Stimulated activated CD8-positive, alpha-beta memory T cell treated with anti-CD3 and anti-CD28 coated beads, Interleukin-4, amount 100 ng/mL, for 4 hours (primary cell): ENCODE measurements at places on chromosomes 16 and 17.

DNA sequence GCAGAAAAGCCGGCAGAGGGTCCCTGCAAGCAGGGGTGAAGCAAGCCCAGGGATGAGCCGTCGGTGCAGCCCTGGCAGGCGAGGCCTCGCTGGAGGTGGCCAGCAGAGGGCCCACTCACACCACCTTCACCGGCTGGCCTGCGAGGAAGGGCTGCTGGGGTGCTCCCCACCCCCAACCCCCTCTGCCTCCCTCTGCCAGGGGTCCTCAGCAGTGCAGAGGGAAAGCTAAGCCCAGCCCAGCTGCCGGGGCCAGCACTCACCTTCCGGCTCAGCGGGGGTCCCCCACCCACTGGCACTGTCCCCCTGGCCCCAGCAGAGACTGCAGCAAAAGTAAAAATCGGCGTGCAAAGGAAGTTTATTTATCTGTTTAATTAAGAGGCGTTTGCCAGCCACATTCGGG lies 113.4 kb downstream of the ENGASE start:
- no peak for DNase-seq

- DNase-seq = no peak
These were observed 14.1 kb upstream of the NUDT16L1 start for GRCh38 chr16:4679156-4679849.

DNA sequence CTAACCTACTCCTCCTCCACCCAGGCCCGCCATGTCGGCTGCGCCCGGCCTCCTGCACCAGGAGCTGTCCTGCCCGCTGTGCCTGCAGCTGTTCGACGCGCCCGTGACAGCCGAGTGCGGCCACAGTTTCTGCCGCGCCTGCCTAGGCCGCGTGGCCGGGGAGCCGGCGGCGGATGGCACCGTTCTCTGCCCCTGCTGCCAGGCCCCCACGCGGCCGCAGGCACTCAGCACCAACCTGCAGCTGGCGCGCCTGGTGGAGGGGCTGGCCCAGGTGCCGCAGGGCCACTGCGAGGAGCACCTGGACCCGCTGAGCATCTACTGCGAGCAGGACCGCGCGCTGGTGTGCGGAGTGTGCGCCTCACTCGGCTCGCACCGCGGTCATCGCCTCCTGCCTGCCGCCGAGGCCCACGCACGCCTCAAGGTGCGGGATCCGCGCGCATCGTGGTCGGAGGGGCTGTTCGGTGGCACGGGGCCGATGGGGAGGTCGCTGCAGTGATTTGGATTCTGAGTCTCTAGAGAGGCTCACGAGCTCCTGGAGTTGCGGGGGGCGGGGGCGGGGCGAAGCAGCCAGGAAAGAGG lies 878 bp downstream of the TRIM72 start:
- DNase-seq = no peak

DNA sequence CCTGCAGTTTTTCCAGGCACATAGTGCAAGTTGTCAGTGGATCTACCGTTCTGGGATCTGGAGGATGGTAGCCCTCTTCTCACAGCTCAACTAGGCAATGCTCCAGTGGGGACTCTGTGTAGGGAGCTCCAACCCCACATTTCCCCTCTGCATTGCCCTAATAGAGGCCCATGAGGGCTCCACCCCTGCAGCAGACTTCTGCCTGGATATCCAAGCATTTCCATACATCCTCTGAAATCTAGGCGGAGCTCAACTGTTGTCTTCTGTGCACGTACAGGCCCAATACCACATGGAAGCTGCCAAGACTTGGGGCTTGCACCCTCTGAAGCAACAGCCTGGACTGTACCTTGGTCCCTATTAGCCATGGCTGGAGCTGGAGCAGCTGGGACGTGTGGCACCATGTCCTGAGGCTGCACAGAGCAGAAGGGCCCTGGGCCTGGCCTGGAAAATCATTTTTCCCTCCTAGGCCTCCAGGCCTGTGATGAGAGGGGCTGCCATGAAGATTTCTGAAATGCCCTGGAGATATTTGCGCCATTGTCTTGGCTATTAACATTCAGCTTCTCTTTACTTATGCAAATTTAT lies 10.9 kb upstream of the MILR1 start:
- DNase-seq = no peak

DNA sequence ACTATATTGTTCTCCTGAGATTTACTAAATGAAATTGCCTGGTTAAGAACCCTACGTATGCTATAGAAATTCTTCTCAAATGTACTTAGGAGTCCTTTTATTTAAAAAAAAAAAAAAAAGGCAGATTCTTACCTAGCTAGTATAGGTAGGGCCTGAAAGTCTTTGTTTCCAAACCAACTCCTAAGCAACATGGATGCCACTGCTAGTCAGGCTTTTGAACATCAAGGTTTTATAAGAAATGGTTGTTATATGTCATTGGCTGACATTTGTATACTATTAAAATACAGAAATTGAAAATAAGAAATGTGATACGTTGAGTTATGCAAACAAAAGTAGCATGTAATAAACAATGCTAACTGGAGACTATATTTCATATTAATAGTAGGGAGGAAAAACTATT lies 1.2 kb downstream of the EVI2A start:
- DNase-seq = no peak

GRCh38 chr16:57147381-57148221 lies 38.2 kb downstream of the PSME3IP1 start:
- DNase-seq = no peak

DNA sequence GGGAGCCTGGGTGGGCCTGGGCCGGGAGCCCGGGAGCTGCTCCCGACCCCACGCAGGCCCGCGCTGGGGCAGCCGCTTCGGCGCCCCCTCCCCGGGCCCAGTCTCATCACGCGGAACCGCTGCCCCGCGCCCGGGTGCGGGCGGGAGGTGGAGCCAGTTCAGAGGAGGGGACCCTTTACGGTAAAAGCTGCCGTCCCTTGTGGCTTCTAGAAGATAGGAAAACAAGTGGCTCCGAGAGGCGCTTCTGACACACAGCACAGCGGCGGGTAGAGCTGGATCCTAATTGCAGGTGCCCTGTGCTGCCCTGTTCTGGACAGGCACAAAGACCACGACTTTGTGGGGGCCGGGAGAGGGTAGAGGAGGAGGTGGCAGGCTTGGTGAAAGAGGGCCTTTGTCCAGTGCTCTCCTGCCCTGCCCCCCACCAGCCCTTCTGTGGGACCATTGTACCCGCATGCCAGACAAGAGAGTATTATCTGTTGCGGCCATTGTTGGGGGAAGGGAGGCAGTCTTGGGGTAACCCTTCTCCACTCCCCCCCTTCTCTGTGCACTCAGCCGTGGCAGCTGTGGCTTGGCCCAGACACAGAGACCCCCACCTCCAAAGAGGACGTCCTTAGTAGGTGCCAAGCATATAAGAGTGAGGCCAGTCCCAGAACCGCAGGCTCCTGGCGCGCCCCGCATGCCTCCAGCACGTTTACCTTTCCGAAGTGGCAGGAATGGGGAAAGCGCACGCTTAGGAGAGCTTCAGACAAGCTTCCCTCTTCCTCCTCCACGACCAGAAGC lies 736 bp downstream of the CNP start:
- DNase-seq = no peak

- DNase-seq = peak; percentile 33
These were observed 604 bp downstream of the PRR14 start for GRCh38 chr16:30651124-30652004.

GRCh38 chr16:87790292-87791100 lies 24.7 kb upstream of the KLHDC4 start:
- no peak for DNase-seq

- no peak for DNase-seq
These were observed 37.9 kb downstream of the NUP88 start for GRCh38 chr17:5381542-5381941.

DNA sequence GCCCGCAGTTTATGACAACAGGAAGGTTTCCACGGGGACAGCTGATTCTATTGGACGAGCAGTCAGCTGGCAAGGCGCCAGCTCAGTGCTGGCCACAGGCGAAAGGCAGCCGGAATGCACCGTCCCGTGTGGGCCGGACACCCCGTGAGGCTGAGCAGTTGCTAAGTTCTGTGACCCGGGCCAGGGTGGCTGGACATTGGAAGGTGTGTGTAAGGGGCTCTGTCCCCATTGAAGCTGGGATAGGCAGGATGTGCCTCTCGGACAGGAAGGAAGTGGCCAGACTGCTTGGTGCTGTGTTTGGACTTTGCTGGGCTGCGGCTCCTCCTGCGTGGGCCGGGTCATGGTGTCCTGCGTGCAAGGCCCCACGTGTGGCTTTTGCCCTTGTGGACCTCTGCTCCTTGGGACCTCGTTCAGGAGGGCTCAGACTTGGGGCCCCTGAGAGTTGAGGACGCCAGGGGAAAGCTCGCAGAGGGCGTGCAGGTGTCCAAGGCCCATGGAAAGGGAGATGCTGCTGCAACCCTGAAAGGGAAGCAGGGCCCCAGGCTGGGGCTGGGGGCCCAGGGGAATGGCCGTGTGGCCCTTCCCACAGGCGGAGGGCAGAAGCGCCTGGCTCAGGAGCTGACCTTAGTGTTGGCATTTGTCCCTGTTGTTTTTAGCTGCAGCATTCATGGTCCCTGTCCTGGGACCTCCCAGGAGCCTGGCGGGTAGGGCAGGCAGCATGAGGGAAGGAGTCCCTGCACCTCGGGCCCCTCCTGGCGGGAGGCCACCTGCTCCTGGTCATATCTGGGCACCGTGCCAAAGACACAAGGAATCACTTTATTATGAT lies 10.0 kb downstream of the BAIAP2 start:
- no peak for DNase-seq

- DNase-seq = no peak
These were observed 53.7 kb upstream of the RCVRN start for GRCh38 chr17:9958586-9959281.

GRCh38 chr17:48483471-48484131 lies 47.2 kb downstream of the HOXB1 start:
- DNase-seq = no peak
